ENCODE measurements at places on chromosomes 1 and 21.

DNA sequence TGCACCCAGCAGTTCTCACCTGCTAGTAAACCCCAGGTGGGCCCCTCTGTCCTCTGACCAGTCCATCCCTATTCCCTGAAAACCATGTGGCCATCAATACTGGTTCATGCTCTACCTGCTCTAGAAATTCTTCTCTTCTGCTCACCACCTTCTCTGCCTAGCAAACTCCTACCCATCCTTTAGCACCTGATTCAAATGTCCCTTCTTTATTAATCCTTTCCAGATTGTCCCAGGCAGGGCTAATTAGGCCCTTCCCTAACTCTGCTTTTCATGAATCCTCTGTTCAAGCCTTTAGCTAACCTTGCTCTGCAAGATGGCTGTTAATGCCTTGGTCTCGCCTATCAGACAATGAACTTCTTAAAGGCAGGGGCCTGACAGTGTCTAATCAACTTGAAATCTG is 62.1 kb upstream of the TRABD2B start:
- no peak for DNase-seq

DNA sequence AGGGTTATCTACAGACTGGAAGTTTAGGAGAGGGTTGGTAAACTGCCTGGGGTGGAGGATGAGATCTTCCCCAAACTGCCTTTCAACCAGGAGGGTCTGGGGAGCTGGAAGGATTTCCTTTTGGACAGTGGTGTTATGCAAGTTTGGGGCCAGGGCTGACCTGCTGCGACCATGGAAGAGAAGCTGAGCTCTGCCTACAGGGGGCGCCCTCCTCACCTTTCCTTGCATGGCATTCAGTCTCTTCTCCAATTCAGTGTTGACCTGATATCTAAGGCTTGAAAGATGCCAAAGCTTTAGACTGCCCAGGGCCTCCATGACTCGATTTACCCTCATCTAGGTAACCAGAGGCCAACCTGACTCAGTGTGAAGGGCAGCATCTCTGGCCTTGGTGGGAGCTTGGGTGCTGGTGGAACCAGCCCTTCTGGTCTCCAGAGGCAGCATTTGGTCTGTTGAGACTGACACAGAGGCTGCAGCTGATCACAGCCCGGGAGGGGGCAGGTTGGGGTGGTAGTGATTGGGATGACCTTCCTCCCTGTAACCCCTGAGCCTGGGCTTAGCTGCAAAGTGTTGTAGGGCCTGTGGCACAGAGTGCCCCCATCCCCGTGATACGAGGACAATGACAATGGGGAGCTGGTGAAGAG is 170.0 kb downstream of the GRIK3 start:
- DNase-seq: no peak

DNA sequence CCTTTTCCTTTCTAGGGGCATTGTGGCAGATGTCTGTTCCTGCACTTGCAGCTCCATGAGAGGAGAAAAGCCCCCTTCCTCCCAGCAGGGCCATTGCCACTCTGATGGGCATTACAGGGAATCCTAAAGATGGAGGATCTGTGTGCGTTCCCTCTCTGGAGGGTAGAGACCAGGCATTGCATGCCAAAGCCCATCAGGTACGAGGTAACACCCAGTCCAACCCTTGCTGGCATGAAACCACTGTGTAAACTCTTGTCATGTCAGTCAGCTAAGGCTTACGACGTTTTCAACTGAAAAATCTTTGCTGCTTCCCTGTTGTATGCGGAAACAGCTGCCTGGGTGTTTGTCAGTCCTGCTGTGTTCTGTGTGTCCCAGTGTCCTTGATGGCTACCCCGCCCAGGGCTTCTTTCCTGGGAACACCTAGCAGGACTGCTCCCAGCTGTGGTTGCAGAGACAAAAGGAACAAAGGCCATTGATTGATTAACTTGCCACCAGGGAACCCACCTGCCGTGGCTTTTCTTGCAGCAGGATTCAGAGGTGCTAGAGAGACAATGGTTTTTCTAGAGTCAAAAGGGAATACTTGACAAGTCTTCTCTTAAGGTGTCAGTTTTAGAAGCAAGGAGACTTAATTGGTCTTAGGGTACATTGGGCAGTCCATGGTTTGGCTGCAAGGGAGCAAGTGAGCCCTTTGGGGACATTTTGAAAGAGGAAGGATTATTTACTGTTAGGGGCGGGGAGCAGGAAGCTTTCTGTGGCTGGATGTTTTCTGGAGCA is 24.6 kb downstream of the B3GALT5 start:
- DNase-seq: no peak

GRCh38 chr21:39952265-39952664 is 85.0 kb downstream of the PCP4 start:
- DNase-seq: no peak

DNA sequence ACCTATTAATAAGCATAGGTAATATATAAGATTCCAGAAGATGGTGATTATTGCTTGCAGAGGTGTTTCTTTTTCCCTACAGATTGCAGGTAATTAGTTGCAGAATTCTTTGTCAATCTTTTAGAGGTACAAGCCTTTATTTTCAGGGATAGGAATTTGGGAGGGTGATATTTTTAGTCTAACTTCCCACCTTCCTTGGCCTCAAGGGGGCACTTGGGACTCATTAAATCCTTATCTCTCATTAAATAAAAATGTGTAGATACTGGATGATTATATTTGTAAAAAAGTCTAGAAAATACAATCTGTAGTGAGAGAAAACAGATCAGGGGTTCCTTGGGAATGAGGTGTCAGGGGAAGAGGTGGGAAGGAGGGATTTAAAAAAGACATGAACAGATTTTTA is 179.2 kb downstream of the PATJ start:
- no peak for DNase-seq

DNA sequence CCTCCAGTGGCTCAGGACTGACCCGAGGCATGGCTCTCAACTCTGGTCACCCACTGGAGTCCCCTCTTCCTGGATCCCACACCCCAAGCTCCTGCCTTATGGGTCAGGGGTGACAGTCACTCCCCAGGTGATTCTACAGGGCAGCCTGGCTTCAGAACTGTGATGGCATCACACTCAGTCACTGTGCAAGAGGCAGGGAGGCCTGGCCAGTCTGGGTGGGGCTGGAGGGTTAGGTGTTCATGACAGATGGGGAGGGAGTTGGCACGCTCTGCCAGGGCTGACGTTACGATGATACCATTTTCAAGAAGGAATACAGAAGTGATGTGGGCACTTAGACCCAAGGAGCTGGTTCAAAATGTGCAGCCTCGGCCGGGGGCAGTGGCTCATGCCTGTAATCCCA is 25.2 kb upstream of the ABCG1 start:
- DNase-seq: no peak

GRCh38 chr1:65478379-65479026 is 58.0 kb downstream of the LEPR start:
- DNase-seq: no peak

GRCh38 chr1:32426489-32427255 is 32.4 kb upstream of the BSDC1 start:
- DNase-seq: no peak

DNA sequence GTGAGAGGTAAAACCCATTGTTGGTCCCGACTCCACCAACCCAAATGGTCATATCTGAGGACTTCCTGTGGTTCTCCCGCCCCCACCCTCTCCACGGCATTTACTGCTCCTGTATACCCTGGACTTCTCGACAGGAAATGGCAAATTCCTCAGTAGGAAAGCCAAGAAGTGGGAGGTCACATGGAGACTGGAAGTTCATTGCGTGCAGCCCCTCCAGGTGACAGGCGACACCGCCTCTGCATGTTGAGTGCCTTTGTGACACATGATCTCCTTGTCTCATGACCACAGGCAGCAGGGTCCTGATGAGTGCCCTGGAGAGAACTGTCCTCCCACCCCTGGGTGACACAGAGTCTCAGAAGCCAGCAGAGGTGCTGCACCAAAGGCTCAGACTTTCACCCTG is 24.2 kb downstream of the ERG start:
- DNase-seq: no peak

DNA sequence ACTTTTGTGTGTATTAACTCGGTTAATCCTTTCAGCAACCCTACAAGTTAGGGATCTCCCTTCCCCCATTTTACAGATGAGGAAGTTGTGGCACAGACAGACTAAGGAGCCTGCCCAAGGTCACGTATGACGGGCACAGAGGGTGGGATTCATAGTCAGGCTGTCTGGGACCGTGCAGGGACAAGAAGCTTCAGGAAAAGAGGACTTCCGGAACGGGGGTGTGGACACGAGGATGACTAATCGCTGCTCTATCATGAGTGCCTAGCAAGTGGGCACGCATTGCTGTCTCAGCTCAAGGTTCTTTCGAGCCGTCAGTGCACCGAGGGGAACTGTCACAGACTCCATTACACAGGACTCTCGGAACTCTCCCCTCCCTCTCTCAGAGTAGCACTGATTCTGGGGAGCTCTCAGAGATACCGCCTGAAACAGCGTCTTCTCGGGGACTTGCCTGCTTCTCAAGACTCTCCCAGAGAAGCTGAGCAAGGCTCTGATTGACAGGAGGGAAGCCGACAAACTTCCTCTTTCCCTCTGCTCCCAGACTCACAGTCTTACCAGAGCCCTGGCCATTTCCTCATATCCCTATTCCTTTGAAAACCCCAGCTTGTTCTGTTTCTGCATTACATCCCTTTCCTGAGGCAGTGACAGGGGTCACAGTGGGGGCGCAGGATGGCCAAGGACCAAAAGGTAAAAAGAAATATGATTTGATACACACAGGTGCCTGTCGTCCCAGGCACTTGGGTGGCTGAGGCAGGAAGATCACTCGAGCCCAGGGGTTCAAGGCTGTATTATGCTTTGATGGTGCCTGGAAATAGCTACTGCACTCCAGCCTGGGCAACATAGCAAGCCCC is 14.4 kb downstream of the FHAD1 start:
- no peak for DNase-seq

DNA sequence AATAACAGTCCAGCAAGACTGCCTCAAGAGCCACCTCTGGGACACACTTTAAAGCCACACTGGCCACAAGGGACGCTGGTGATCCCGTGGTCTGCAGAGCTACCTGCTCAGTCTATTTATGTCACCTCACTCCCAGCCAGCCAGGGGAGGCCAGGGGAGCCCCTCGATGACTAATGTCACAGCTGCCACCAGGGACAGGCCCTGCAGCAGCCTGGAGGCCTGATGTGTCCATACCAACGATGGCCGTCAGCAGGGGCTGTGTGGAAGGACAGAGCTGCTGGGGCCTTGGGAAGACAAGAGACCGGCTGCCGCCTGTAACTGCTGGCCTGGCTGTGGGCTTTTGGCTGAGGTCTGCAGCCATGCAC is 71.0 kb downstream of the SIK1 start:
- DNase-seq: no peak

- DNase-seq: no peak
Observed at GRCh38 chr1:203366476-203366875, 15.6 kb upstream of the FMOD start.

DNA sequence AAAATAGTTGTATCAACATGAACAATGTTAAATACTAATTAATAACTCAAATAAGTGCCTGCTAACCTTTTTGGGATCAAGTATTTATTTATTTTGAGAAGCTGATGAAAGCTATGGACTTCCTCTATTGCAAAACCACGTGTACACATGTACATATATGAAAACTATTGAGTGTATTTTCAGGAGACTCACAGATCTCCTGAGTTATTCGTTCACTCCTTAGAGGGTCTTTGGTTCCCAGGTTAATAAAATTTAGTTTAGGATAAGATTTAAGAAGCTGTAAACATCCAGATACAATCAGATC is 130.5 kb downstream of the DISC1 start:
- no peak for DNase-seq

- no peak for DNase-seq
Observed at GRCh38 chr1:245687636-245688535, 533.1 kb downstream of the KIF26B start.

DNA sequence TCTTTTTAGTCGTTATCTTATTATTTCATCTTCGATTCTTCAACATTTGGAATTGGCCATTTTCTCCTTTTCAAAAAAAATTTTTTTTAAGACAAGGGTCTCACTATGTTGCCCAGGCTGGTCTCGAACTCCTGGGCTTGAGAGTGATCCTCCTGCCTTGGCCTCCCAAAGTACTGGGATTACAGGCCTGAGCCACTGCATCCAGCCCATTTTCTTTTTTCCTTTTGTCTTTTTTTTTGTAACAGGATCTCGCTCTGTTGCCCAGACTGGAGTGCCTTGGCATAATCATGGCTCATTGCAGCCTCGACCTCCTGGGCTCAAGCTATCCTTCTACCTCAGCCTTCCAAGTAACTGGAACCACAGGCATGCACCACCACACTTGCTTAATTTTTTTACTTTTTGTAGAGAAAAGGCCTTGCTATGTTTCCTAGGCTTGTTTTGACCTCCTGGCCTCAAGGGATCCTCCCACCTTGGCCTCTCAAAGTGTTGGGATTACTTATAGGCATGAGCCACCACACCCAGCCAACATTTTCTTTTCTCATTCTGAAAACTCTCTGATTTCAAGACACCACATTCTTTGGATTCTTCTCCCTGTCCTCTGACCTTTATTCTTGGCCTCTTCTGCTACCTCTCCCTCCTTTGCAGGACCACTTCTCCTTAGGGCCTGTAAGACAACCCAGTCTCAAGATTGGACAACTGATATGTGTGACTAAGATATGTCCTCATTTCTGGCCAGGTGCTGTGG is 6.0 kb upstream of the MAP1LC3C start:
- no peak for DNase-seq

- no peak for DNase-seq
Observed at GRCh38 chr1:200379940-200380588, 29.8 kb downstream of the ZNF281 start.

DNA sequence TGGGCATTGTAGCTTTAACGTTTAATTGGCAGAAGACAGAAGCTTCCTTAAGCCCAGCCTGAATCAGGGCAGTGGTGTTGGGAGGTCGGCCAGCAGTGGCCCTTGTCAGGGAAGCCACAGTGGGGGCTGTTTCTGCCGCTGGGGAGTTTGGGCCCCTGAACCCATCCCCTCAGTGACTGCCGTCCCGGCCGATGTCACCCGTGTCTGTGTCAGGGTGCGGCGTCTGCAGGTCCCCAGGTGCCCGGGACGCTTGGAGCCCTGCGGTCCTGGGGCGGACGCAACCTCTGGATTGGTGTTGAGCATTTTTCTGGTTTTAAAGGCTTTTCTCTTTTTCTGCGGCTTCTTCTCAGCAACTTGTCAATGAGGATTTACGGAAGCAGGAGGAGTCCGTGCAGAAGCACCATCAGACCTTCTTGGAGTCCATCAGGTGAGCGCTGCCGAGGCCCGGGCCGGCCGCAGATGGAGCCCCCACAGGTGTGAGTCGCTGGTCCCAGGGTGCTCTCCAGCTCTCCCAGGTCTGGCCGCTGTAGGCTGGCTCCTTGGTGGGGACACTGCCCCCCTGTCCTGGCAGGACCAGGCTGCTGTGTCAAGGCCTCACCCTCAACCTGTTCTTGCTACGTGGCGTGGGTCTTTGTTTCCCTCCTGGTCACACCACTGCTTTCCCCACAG is 2.3 kb downstream of the ATAD3C start:
- DNase-seq: no peak

DNA sequence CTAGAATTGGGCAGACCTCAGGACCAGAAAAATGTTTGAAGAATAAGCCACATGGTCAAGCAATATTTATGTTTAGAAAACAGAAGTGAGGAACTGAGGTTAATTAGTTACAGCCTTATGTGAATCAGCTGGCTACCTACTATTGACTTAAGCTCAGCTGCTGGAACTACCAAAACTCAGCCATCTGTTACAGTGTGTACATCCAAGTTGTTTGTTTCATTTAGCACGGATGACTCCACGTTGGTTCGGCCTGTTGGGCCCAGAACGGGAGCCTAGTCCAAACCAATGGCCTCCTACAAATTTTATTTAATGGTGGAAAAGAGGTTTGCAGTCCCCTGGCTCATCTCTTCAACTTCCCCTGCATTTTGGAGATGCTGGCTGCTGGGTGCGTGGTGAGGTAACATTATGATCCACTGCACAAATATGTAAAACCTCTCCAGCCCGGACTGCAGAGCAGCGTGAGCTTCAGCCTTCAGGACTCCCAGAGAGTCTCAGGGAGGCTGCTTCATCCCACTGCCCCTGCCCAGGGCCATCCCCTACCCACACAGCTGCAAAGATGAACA is 143.4 kb downstream of the ZZZ3 start:
- no peak for DNase-seq
